ENCODE measurements at places on chromosomes 2 and 18. TPM values are rescaled to one million over a fixed set of nuclear protein-coding genes. Genes with fewer than 3 reads are reported as not detected.

The MYO5B gene
- 0.54 TPM for total RNA-seq

The PROKR1 gene
- total RNA-seq, result not detected

The TGFA gene
- total RNA-seq, result 0.38 TPM

The OSR1 gene
- not detected for total RNA-seq

The DSC1 gene
- total RNA-seq, result not detected

The TANK gene
- 78.7 TPM for total RNA-seq

The CYRIA gene
- 27.4 TPM for total RNA-seq

The FABP1 gene
- total RNA-seq, result not detected

The IL1RN gene
- not detected for total RNA-seq

The AOX1 gene
- 3.9 TPM for total RNA-seq

The ANKRD36C gene
- 32.7 TPM for total RNA-seq

The PROC gene
- not detected for total RNA-seq

The PHOSPHO2 gene
- total RNA-seq, result 2.3 TPM

The NTSR2 gene
- not detected for total RNA-seq

The ZNF385B gene
- total RNA-seq, result not detected

The DNER gene
- total RNA-seq, result 0.09 TPM

The TTC31 gene
- total RNA-seq, result 9.5 TPM

The COLEC12 gene
- total RNA-seq, result 0.94 TPM

The ACMSD gene
- not detected for total RNA-seq

The TLX2 gene
- not detected for total RNA-seq

All from endothelial cell of coronary artery (primary cell).